ENCODE measurements at places on chromosomes 2 and 18.

GRCh38 chr2:8448824-8449556, 232.9 kb upstream of the ID2 start:
- no peak for DNase-seq

DNA sequence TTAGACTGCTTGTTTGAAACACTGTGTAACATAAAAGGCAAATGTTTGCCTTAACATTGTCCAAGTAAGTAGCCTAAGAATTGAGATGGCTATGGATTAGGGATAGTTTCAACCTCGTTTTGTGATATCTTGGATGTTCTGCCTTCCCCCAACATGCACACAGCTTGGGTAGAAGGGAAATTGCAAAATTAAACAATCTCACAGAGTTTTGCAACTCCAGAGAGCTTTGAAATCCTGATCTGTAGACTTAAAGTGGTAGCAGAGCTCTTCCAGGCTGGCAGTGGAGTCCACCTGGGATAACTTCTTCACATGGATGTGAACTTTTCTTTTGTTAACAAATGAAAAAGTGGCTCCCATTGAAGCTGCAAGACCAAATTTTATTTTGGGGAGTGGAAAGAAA, 59.6 kb downstream of the CHRNA1 start:
- no peak for DNase-seq

- no peak for DNase-seq
Observed at GRCh38 chr2:101096619-101097142, 54.5 kb downstream of the TBC1D8 start.

- DNase-seq: no peak
Observed at GRCh38 chr2:165410276-165410675, 59.2 kb upstream of the CSRNP3 start.

Data from hematopoietic multipotent progenitor cell treated with erythropoietin and hydrocortisone succinate and interleukin-3 and kit ligand, for 17 days (in vitro differentiated cells).